Ovary (tissue), 10 donors: ENCODE measurements at places on chromosomes 7 and 10. TPM values are rescaled to one million over a fixed set of nuclear protein-coding genes. Genes with fewer than 3 reads are reported as not detected.

DNA sequence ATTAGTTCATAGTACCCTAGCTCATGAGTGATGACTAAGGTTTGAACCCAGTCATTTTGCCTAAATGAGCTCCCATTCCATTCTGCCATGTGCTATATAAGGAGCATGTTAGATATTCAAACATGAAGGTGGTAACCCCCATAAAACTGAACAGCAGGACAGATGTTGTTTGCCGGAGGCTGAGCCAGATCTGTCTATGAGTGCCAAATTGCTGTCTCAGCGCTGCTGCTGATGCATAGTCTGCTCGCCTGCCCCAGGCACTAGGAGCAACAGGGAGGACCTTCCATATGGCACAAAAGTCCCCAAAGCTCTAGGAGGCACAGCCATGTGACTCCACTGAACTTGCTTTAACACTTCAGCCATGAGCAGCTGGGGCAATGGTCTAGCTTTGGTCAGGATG lies 466.0 kb upstream of the GHITM start:
- no peaks in the 10 kb centered on the region for H3K36me3 ChIP-seq
- H3K27ac ChIP-seq, result no peak overlapping the region
- no peaks in the 10 kb centered on the region for H3K4me1 ChIP-seq
- no peak for DNase-seq
- no peaks in the 10 kb centered on the region for H3K27me3 ChIP-seq
- no peak overlapping the region for H3K4me3 ChIP-seq

DNA sequence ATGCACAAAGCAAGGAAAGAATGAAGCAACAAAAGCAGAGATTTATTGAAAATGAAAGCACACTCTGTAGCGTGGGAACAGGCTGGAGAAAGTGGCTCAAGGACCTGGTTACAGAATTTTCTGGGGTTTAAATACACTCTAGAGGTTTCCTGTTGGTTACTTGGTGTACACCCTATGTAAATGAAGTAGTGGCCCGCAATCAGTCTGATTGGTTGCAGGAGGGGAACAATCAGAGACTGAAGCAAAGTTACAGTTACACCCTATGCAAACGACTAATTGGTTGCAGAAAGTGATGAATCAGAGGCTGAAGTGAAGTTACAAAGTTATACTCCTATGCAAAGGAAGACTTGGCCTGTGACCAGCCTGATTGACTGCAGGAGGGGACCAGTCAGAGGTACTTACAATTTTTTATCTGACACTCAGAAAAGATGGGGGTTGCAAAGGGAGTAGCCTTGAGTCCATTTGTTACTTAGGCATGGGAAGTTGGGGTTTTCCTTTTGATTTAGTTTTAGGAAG lies 3.6 kb upstream of the MTPN start:
- H3K27me3 ChIP-seq, result no peaks in the 10 kb centered on the region
- DNase-seq, result no peak
- H3K27ac ChIP-seq, result no peak overlapping the region
- H3K36me3 ChIP-seq, result no peaks in the 10 kb centered on the region
- H3K4me1 ChIP-seq, result peaks cover 2% of the 10 kb centered on the region

The TUBAL3 gene
- 0.15 TPM for total RNA-seq

DNA sequence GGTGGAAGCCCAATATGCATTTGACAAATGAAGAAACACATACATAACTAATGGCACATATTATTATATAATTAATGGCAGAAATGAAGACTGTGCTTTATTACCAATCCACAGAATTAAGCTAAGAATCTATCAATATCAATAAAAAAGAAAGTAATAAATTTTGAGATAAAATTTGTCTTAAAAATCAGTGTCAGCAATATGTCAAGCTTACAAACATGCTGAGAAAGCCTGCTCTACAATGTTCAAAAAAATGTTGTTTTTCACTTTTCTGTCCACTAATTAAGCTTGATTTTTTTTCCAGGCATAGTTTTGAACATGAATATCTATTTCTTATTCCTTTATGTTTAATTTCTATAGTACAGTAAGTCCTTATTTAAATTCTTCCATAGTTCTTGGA lies 721.0 kb upstream of the LRRTM3 start:
- no peaks in the 10 kb centered on the region for H3K4me1 ChIP-seq
- H3K27ac ChIP-seq, result no peak overlapping the region
- H3K4me3 ChIP-seq, result no peak overlapping the region
- no peaks in the 10 kb centered on the region for H3K27me3 ChIP-seq
- no peak for DNase-seq

DNA sequence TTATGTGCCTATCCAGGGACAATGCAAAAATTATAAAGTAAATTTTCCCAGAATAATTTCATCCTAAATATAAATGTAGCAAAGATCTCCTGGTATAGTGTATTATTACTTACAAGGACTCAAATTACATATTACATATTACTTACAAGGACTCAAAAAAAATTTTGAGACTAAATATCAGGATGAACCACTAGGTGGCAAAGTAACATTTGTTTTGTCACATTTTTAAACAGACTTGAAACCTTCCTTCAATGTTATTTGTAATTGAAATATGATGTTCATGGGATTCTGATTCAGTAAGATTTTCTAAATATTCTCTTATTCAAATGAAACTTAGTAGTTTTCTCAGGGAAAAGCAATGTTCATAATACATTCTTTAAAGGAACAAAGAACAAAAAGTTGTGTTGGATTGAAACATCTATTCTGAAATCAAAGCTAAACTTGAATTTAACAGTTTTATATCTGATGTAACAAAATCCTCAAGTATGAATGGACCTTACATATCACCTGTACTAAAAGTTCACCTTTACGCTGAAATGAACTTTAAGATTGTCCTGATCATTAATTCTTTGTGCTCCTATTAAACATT lies 74.3 kb upstream of the GNAI1 start:
- no peaks in the 10 kb centered on the region for H3K36me3 ChIP-seq
- H3K27ac ChIP-seq, result no peak overlapping the region
- no peaks in the 10 kb centered on the region for H3K4me1 ChIP-seq
- no peak overlapping the region for H3K4me3 ChIP-seq

DNA sequence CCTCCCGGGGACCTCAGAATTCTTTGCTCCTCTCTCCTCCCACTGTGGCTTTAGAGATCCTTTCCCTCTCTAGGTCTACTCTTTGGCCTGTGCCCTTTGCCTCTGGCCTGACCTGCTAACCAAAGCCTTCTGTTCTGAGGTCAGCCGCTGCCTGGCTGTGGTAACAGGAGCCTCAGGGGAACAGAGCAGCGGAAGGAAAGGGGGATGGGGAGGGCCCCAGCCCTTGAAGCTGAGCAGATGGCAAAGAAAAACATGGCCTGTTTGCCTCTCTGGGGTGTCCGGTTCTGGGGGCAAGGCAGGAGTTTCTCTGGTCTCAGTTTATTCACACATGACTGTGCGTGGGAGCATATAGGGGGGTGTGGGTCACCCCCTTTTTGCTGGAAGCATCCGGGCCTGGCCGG lies 28.2 kb downstream of the COL26A1 start:
- H3K4me3 ChIP-seq, result no peak overlapping the region
- no peaks in the 10 kb centered on the region for H3K27me3 ChIP-seq
- no peak overlapping the region for H3K27ac ChIP-seq
- DNase-seq, result no peak
- H3K4me1 ChIP-seq, result no peaks in the 10 kb centered on the region

DNA sequence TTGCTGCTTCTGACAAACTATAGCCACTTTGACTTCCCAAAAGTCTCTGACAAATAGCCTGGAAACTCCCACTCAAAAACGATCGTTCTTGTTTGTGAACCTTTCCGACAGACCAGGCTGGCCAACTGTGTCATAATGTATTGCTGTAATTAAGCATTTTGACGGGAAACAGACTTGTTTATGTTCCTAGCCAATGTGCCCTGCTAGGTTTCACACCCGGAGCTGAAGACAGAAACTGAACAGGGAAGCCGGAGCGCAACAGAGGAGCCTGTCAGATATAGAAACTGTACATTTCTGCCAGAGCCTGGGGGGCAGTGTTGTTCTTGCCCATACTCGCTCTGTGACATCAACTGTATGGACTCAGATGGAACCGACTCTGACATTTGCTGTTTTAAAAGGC lies 55.3 kb upstream of the C7orf33 start:
- no peaks in the 10 kb centered on the region for H3K4me1 ChIP-seq
- H3K27ac ChIP-seq, result no peak overlapping the region
- no peaks in the 10 kb centered on the region for H3K36me3 ChIP-seq
- no peak for DNase-seq
